ENCODE measurements at places on chromosomes 11 and 22. TPM values are rescaled to one million over a fixed set of nuclear protein-coding genes. Genes with fewer than 3 reads are reported as not detected.
A peak's percentile ranks its signal among the peaks of the same experiment; 100 is the strongest.

Gene PPP2R1B
- total RNA-seq: 21.9 TPM

DNA sequence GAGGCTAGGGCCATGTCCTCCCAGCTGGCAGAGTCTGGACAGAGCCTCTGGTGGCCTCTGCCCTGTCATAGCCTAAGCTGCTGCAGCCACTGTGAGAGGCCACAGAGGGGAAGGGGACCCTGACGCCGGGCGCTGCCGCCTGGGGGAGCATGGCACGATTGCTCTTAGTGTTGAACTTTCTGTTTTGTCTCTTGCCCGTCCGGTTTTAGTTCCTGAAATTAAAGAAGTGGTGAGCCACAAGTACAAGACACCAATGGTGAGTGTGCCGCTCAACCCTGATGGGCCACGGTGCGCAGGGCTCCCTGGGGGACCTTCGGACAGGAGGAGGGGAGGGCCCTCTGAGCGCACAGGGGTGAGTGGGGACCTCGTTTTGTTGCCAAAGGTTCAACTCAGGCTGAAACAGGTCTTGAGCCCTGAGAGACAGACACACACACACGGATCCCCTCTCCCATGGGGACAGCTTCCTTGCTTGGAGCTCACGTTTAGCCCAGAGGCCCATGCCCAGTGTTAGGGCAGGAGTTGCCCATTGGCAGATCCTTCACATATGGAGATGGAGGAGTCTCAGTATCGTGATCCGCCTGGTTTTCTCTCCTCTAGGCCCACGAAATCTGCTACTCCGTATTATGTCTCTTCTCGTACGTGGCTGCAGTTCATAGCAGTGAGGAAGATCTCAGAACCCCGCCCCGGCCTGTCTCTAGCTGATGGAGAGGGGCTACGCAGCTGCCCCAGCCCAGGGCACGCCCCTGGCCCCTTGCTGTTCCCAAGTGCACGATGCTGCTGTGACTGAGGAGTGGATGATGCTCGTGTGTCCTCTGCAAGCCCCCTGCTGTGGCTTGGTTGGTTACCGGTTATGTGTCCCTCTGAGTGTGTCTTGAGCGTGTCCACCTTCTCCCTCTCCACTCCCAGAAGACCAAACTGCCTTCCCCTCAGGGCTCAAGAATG is 23.8 kb downstream of the MYBPC3 start:
- no peak overlapping the region for H3K27ac ChIP-seq
- no peak for DNase-seq
- H3K36me3 ChIP-seq: no peaks in the 10 kb centered on the region
- H3K4me1 ChIP-seq: no peaks in the 10 kb centered on the region
- H3K4me3 ChIP-seq: no peak overlapping the region
- no peaks in the 10 kb centered on the region for H3K27me3 ChIP-seq

Gene TYR
- not detected for total RNA-seq

DNA sequence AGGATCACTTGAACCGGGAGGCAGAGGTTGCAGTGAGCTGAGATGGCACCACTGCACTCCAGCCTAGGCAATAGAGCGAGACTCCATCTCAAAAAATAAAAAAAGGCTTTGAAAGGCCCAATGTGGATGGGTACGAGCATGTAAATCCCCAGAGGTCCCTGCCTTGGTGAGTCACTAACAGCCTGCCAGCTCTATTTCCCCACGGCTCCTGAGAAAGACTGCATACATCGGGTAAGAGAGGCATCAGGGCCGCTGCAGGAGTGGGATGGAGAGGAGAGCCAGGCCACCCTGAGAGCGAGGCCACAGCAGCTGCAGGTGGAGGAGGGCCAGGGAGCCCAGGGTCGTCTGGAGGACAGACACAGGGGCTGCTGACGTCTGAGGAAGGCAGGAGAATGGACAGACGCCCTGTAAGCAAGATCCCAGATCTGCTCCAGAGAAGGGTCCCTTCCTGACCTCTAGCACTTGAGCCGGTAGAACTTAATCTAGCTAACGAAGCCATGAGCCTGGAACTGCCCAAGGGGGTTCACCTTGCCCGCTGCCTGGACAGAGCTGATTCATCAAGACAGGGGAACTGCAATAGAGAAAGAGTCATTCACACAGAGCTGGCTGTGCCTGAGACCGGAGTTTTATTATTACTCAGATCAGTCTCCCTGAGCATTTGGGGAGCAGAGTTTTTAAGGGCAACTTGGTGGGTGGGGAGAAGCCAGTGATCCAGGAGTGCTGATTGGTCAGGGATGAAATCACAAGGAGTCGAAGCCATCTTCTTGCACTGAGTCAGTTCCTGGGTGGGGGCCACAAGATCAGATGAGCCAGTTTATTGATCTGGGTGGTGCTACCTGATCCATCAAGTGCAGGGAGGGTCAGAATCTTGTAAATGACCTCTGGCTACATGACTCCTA is 5.1 kb upstream of the KRTAP5-9 start:
- no peak overlapping the region for H3K27ac ChIP-seq
- H3K27me3 ChIP-seq: no peaks in the 10 kb centered on the region
- no peaks in the 10 kb centered on the region for H3K36me3 ChIP-seq
- no peak overlapping the region for H3K4me3 ChIP-seq

Gene EHF
- total RNA-seq: 0.75 TPM

GRCh38 chr11:125378083-125378482 is 118.0 kb downstream of the FEZ1 start:
- H3K27me3 ChIP-seq: no peaks in the 10 kb centered on the region
- H3K36me3 ChIP-seq: no peaks in the 10 kb centered on the region
- H3K27ac ChIP-seq: no peak overlapping the region
- DNase-seq: no peak
- no peak overlapping the region for H3K4me3 ChIP-seq

DNA sequence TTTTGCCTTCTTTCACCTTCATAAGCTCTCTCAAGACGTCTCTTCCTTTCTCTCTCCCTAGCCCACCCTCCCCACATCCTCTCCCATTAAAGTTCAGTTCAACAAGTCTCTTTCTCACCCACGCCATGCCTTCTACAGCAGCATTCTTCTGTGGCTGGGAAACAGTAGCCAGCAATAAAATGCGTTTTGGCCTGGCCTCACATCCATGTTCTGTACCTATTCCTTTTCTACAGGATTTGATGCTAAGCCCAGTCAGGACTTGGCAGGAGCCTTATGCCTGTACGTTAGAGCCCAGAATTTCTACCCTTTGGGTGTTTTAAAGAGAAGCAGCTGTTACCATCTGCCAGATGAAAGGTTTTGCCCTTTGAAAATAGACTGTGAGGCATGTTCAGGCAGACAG is 7.1 kb upstream of the CD44 start:
- H3K4me1 ChIP-seq: no peaks in the 10 kb centered on the region
- H3K36me3 ChIP-seq: no peaks in the 10 kb centered on the region
- H3K27me3 ChIP-seq: no peaks in the 10 kb centered on the region
- H3K4me3 ChIP-seq: no peak overlapping the region
- no peak for DNase-seq

DNA sequence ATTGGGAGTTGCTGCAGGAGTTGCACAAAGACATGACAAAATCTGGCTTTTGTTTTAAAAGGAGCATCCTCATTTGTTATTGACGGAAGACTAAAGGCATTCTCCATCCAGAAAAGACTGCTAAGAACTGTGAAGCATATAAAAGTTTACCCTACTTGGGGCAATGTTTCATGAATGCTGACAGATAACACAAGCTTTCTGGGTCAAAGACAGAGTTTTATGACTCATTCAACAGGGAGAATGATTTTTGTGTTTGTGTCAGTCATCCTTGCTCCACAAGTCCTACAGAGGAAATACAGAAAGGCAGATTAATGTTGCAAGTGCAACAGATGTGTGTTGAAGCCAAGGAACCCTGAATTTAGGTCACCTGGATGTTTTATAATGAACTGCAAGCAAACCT is 2.5 kb downstream of the GLYATL1 start:
- H3K4me3 ChIP-seq: no peak overlapping the region
- DNase-seq: no peak
- H3K4me1 ChIP-seq: no peaks in the 10 kb centered on the region

GRCh38 chr11:73295241-73295995 is 12.7 kb upstream of the ARHGEF17 start:
- peak; percentile 80 for DNase-seq
- no peaks in the 10 kb centered on the region for H3K36me3 ChIP-seq
- H3K4me3 ChIP-seq: no peak overlapping the region
- no peaks in the 10 kb centered on the region for H3K27me3 ChIP-seq
- H3K27ac ChIP-seq: no peak overlapping the region

Gene DRICH1
- not detected for total RNA-seq

- peaks cover 3% of the 10 kb centered on the region for H3K36me3 ChIP-seq
- peak overlapping the region; percentile 77 for H3K4me3 ChIP-seq
- no peaks in the 10 kb centered on the region for H3K27me3 ChIP-seq
- H3K27ac ChIP-seq: peak overlapping the region; percentile 33
- no peaks in the 10 kb centered on the region for H3K4me1 ChIP-seq
- no peak for DNase-seq
Measured at GRCh38 chr22:36480941-36481392, 473 bp downstream of the TXN2 start.

Gene OR51E2
- total RNA-seq: 0.51 TPM

Gene SOX6
- total RNA-seq: 11.8 TPM

GRCh38 chr11:22749536-22749935 is 80.1 kb downstream of the SVIP start:
- no peak overlapping the region for H3K27ac ChIP-seq
- H3K4me1 ChIP-seq: no peaks in the 10 kb centered on the region
- DNase-seq: no peak
- no peaks in the 10 kb centered on the region for H3K27me3 ChIP-seq
- no peak overlapping the region for H3K4me3 ChIP-seq

DNA sequence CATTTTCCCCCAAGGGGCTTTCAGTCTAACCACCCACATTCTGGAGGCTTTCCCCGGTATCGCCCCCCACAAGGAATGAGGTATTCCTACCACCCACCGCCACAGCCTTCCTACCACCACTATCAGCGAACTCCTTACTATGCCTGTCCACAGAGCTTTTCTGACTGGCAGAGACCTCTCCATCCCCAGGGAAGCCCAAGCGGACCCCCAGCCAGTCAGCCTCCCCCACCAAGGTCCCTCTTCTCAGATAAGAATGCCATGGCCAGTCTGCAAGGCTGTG is 14.6 kb upstream of the SLC25A18 start:
- no peak overlapping the region for H3K4me3 ChIP-seq
- H3K27me3 ChIP-seq: no peaks in the 10 kb centered on the region
- peak; percentile 40 for DNase-seq
- no peak overlapping the region for H3K27ac ChIP-seq
- no peaks in the 10 kb centered on the region for H3K4me1 ChIP-seq

DNA sequence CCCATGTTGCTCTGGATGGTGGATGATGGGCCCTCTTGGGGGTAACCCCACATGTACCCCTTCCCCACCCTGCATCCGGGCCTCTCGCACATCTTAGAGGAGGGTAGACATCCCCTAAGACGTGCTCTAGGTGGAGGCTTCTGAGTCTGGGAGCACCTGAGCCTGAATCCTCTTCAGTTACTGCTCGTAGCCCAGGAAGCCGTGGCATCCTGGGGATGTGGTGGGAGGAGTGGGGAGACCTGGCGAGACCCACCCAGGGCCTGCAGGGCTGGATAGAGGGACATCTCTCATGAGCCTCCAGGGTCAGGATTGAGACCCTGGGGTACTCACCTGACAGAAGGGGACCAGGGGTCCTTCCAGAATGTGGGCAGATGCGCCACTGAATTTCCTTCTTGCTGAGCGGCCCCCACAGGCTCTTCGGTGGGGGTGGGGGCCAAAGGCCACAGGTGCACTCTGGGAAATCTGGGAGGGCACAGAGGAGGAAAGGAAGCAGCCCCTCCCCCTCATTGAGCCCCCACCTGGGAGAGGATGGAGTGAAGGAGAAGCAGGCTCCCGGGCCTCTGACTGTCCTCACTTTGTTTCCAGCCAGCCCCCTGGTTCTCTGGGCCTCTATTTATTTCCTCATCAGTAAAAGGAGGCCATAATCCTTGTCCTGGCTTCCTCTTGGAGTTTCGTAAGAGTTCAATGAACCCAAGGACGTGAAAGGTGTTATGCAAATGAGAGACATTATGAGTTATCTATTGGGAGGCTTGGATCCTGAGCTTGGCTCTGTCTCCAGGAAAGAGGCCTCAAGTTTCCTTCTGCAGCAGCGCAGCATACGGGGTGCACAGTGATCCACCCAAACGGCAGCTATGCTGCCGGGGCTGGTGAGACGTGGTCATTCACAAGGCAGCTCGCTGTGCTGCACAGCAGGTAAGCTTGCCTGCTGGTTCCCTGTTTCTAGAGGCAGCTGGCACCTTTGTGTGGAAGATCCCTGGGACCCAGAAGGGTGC is 31.2 kb downstream of the KCNJ4 start:
- no peak overlapping the region for H3K4me3 ChIP-seq
- H3K36me3 ChIP-seq: no peaks in the 10 kb centered on the region
- no peaks in the 10 kb centered on the region for H3K27me3 ChIP-seq
- no peak for DNase-seq

GRCh38 chr22:38411016-38411415 is 44.0 kb downstream of the KCNJ4 start:
- no peaks in the 10 kb centered on the region for H3K27me3 ChIP-seq
- no peaks in the 10 kb centered on the region for H3K36me3 ChIP-seq
- H3K27ac ChIP-seq: no peak overlapping the region
- H3K4me3 ChIP-seq: no peak overlapping the region

- no peak overlapping the region for H3K27ac ChIP-seq
- no peaks in the 10 kb centered on the region for H3K36me3 ChIP-seq
- no peaks in the 10 kb centered on the region for H3K27me3 ChIP-seq
- H3K4me1 ChIP-seq: no peaks in the 10 kb centered on the region
- no peak overlapping the region for H3K4me3 ChIP-seq
Measured at GRCh38 chr11:65703846-65704245, 8.2 kb upstream of the KAT5 start.

GRCh38 chr11:128761339-128761738 is 67.5 kb downstream of the FLI1 start:
- no peak overlapping the region for H3K4me3 ChIP-seq
- DNase-seq: no peak
- no peak overlapping the region for H3K27ac ChIP-seq
- H3K27me3 ChIP-seq: no peaks in the 10 kb centered on the region
- H3K4me1 ChIP-seq: no peaks in the 10 kb centered on the region

Gene DEUP1
- total RNA-seq: not detected

DNA sequence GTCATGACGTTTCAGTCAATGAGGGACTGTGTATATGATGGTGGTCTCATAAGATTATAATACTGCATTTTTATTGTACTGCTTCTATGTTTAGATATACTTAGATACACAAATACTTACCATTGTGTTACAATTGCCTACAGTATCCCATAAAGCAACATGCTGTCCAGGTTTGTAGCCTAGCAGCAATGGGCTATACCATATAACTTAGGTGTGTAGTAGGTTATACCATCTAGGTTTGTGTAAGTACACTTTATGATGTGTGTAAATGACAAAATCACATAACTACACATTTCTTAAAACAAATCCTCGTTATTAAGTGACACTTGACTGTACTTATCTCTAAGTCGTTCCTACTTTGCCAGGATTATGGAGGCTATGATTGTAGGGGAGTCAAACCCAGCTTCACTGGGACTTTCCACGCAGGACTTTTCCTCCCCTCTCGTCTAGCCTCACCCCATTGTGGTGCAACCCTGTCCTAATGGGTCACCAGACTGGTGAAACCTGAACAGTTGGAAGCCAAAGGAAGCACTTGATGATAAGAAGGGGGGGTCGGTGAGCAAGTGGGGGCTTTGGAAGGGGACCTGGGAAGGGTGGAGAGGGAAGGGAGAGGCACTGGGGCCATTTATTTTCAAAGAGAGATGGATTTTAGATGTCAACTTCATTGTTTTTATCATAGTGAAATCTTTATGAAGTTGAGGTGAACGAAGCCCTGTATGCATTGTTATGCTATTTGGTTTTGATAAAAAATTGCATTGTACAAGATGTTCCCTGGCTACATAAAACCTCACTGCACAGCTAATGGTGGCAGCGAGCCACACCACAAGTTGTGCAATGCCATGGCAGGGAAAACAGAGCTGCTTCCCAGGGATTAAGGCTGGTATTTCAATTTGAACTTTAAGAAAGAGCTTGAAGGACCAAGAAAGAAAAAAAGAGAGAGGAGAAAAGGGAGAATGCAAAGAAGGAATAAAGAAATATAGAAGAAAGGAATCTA is 129.1 kb downstream of the EHF start:
- no peaks in the 10 kb centered on the region for H3K4me1 ChIP-seq
- peaks cover 3% of the 10 kb centered on the region for H3K27me3 ChIP-seq
- no peak overlapping the region for H3K27ac ChIP-seq
- peak; percentile 84 for DNase-seq
- H3K36me3 ChIP-seq: no peaks in the 10 kb centered on the region

Gene CARD18
- total RNA-seq: not detected

All from aorta (tissue), 5 donors.